ENCODE measurements at places on chromosomes 13 and 19.

- no peak for DNase-seq
These were observed 90.3 kb downstream of the RNF17 start for GRCh38 chr13:24854311-24854710.

- DNase-seq, result no peak
These were observed 418.3 kb downstream of the DIAPH3 start for GRCh38 chr13:59745392-59745788.

DNA sequence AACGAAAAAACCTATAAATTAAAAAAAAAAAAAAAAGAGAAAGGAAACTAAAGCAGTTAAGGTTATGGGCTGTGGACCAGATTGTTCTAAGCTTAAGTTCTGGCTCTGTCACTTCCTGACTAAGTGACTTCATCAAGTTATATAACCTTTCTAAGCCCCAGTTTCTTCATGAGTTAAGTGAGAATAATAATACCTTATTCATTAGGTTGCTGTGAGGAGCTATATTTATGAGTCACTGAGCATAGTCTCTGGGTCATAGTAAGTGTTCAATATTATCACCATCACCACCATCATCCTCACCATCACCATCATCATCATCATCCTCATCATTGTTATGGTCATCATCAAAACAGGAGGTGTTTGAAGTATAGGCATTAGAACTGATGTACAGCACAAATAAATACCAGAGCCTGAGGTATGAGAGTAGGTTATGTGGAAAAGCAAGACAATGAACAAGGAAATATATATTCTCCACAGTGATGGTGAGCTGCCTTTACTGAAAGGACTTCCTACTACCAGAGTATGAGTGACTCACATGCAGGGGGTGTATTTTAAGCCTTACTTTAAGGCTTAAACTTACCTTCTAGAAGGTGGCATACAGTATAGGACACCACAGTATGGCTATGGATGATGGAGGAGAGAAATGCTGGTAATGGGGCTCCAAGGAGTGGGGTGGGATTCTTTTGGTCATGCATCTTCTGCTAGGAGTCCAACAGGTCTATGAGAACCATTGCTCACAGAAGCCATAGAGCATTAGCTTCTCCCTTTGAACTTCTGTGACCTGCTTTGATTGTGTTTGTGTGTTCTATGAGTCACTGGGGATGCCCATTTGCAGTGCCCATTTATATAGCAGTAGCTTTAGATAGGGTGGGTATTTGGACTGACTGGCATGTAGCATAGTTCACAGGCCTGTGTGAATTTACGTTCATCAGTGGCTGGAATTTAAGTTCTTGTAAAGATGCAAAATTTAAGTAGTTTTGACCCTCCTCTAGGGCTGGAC is 104.4 kb downstream of the KLF5 start:
- no peak for DNase-seq

DNA sequence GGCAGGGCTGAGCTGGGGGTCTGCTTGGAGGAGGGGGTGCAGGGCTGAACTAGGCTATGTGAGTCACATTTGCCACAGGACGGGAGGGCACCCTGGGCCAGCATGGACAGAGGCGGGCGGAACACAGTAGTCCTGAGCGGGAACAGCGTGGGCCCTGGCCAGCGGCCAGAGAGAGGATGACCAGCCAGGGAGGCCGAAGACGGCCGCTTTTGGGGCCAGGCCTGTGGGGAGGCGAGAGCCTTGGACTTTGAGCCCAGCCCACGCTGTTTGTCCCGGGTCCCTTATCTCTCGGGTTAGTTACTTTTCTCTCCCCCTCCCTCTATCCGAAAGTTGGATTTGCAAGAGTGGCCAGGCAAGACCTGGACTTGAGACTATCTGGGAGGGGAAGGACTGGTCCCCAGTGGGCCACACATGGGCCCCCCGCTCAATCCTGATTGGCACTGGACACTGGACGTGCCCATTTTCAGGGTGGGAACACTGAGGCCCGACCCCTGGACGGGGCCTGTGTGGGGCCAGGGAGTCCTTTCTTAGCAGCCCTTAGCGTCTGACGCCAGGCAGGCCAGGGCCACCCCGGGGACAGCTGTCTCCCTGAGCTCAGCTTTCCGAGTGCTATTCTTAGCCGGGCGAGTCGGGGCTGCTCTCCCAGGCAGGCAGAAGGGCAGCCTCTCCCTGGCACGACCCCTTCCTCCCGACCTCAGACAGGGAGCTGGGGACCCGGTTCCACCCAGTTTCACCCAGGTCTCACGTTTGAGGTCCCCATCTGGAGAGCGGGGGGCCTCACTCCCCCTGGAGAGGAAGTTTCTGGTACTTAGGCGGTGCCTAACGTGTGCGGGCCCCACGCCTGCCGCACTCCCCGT is 833 bp downstream of the GAMT start:
- no peak for DNase-seq

GRCh38 chr13:69194130-69194529 is 913.5 kb upstream of the ATXN8OS start:
- DNase-seq, result no peak

DNA sequence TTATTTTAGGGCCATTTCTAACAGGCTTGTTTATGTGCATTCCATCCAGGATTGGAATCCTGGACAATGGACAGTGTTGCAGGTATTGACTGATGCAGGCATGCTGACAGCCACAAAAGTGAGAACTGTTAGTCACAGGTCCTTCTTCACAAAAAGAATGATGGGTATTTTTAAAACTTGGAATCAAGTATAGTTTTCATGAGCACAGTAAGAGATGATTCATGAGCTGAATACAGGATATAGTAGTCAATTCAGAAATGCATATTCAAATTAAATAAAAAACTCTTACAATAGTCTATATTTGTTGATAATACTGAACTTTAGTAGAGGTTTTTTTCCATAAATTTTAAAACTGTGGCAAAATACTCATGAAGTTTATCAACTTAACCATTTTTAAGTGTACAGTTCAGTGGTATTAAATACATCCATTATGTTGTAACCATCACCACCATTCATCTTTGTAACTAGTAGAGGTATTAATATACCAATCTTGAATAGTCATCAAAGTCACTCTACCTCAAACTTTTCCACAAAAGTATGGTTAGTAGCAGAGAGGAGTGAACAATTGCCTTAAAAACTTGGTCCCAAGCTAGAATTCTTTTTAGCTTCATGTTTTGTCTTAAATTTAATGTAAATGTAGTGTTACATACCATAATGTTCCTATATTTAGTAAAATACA is 79.5 kb downstream of the KCNRG start:
- DNase-seq, result no peak

DNA sequence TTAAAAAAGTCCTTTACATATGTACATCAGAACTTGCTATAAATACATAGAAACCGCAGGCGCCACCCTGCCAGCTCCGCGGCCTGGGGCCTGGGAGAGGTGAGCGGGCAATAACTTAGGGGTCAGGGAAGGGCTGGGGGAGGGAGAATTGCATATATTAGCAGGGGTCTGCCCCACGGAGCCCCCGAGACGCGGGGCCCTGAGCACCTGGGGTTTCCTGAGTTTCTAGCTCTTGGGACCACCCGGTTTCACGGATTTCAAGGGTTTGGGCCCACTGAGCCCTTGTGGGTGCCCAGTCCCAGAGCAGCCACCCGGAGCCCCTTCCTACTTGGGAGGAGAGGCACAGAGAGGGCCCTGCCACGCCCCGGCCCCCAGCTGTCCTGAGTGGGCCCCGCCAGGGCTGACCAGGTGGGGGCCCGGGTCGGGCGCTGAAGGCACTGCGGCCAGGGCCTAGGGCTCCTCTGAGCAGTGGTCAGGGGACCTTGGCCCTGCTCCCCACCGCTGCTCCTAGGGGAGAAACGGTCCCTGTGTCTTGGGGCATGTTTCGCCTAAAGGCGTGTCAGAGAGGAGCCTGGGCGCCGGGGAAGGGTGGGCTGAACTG is 4.0 kb downstream of the GPX4 start:
- no peak for DNase-seq

GRCh38 chr19:29292153-29292552 is 79.2 kb upstream of the UQCRFS1 start:
- DNase-seq, result no peak

DNA sequence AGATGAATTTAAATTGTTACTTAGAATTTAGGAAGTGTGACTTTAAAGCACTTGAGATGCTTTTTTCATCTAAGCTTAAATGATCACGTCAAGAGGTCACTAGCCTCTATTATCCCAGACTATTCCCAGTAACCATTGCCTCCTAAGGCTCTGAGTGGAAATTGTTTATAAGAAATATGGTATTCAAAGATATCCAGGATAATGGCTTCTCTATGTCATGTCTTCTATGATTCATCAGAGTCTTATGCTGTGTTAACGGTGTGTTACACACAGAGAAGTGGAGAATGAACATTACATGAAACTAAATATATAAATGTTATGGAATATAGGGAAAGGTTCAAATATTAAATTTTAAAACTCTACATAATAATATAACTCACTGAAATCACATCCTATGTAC is 79.8 kb upstream of the NBEA start:
- DNase-seq, result no peak

- DNase-seq, result no peak
These were observed 1.2 kb downstream of the KL start for GRCh38 chr13:33017323-33017929.

DNA sequence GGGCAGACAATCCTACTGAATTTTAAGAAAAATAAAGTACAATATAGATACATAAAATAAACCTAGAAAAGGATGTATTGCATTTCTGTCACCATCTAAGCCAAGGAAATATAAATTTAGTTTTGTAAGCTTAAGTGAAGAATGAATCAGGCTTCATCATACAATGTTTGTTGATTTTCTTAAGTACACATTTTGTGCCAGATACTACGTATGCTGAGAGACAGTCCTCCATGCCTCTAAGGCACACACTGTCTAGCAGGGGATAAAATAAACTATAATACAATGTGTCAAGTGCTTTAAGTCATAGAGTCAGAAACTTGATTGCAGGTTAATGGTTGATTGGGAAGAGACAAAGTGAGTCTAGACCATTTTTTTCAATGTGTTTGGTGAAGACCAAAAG is 465.7 kb downstream of the TBC1D4 start:
- no peak for DNase-seq

DNA sequence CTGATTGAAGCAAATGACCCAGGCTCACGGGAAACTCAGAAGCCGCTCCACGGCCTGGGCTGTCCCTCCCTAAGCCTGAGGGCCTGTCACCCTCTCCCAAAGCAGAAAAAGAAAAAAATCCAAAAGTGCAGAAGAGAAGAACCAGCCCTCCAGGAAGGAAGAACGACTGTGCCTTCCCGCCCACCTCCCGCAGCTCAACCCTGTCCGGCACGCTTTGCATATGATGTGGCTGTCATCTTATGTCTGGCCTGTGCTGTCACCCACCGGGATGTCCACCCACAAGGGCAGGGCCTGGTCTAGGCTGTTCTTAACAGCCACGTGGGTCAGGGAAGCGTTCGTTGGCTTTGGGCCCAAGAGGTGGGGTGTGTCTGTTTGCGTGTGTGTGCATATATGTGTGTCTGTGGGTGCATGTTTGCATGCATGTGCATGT is 13.7 kb downstream of the ZBTB7A start:
- DNase-seq, result no peak

DNA sequence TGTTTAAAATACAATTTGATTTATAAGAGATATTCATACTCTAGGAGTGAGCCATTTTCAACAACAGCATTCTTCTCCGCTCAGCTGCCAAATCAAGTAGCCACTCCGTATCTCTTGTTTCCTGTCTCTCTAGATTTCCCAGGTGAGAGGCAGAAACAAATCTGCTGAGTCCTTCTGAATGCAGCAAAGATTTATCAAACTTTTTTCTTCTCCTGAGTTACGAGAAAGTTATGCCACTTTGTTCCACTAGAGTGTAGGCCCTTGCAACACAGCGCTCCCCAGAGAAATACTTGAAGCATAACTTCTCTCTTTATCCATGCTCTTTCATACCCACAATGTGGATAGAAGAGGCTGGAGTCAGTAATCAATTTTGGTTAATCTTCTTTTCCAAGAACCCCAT is 1960.8 kb downstream of the OLFM4 start:
- no peak for DNase-seq

DNA sequence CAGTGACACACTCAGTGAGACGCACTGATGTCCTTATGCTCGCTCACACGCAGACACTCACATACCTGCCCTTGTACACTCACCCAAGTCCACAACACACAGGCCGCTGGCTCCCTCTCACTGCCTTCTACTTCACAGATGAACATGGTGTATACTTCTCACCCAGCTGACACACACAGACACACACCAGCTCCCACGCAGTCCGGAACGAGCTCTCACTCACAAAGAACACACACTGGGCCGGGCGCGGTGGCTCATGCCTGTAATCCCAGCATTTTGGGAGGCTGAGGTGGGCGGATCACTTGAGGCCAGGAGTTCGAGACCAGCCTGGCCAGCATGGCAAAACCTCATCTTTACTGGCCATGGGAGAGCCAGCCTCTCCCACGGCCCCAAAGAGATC is 31.6 kb downstream of the CCL25 start:
- no peak for DNase-seq

GRCh38 chr13:102020611-102021216 is 381.1 kb downstream of the FGF14 start:
- DNase-seq, result no peak

DNA sequence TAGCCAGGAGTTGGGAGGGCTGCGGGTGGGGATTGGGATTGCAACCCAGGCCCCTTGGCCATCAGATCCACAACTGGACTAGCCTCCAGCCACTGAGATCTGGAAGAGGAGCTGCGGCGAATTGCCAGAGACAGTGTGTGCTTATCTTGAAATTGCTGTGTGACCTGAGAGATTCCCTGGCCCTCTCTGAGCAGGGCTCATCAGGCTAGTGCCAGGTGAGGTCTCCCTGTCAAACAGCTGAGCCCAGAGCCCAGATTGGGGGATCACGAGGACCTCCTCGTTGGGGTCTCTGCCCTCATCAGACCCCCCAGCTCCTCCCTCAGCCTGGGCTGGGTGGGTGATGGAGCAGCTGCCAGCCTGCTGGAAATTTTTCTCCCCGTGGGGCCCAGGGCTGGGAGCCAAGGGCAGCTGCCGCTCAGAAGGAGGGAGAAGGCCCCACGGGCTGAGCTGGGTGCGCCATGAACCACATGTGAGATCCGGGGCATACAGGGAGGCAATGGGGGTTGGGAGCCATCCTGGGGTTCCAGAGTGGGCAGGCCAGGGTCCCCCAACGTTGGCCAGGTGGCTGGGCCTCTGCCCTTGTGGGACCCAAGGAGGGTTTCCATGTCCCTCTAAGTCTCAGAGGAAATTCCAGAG is 7.2 kb downstream of the FUT5 start:
- no peak for DNase-seq

GRCh38 chr13:99844421-99844820 is 127.1 kb downstream of the ZIC5 start:
- DNase-seq, result no peak

- no peak for DNase-seq
These were observed 11.6 kb downstream of the ARRDC5 start for GRCh38 chr19:4891066-4891465.

GRCh38 chr13:23385931-23386330 is 47.6 kb downstream of the SACS start:
- no peak for DNase-seq

GRCh38 chr13:91017031-91017668 is 330.3 kb upstream of the MIR17HG start:
- DNase-seq, result no peak

- DNase-seq, result no peak
These were observed 1236.8 kb upstream of the SPRY2 start for GRCh38 chr13:81577601-81578195.

GRCh38 chr13:112710855-112711527 is 21.2 kb downstream of the ATP11A start:
- DNase-seq, result no peak

GRCh38 chr13:92225861-92226260 is 827.4 kb downstream of the GPC5 start:
- no peak for DNase-seq

GRCh38 chr19:42433503-42434260 is 6.5 kb upstream of the LIPE start:
- peak; percentile 55 for DNase-seq

GRCh38 chr19:34288381-34288780 is 34.0 kb downstream of the GARRE1 start:
- DNase-seq, result no peak

GRCh38 chr19:53942001-53942786 is 20.5 kb upstream of the CACNG8 start:
- no peak for DNase-seq

Data from stimulated activated CD4-positive, alpha-beta T cell treated with anti-CD3 and anti-CD28 coated beads, TNF-alpha, amount 100 ng/mL, for 48 hours (primary cell).